ENCODE measurements at places on chromosomes 11 and 22.
A peak's percentile ranks its signal among the peaks of the same experiment; 100 is the strongest.

GRCh38 chr11:128667873-128668272, 26.0 kb upstream of the FLI1 start:
- DNase-seq: no peak

DNA sequence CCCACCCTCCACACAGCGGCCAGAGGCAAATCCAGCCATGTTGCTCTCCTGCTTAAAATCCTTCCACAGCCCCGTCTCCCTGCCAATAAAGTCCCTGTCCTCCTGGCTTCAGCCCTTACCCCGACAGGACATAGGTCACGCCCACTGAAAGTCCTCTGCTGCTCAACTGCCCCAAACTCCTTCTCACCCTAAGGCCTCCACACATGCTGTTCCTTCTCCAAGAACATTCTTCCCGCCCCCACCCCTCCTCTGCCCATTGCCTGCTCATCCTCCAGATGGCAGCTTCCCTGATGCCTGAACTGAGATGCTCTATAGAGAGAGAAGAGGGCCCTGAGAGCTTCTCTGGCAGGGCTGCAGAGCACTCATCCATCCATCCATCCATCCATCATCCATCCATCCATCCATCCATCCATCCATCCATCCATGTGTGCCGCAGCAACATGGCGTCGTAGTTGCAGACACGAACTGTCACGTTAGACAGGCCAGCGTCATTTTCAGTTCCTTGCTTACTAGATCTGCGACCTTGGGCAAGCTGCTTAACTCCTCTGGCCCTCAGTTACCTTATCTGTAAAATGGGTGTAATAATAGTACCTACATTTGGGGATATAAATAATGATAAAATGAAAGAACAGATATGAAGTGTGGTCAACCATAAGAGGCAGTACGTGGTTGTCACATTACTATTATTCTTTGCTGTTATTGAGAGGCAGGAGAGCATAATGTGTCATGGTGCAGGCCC, 9.4 kb downstream of the NPTXR start:
- no peak for DNase-seq

DNA sequence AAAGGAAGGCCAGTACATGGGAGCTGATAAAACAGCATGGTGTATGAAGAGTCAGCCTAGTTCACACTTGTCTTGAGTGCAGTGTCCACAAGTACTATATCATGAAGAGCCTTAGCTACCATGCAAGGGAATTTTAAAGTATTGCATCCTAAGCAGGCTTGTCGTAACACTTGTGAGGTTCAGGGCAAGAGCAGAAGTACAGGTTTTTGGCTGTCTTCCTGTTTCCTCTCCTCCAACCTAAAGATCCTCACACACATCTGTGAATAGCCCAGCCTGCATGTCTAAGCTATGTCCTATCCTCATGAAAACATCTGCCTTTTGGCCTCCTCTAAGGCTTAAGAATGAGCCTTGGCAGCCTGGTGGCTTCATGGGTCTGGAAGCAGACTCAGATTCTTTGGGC, 34.6 kb upstream of the TMEM123 start:
- no peak for DNase-seq

DNA sequence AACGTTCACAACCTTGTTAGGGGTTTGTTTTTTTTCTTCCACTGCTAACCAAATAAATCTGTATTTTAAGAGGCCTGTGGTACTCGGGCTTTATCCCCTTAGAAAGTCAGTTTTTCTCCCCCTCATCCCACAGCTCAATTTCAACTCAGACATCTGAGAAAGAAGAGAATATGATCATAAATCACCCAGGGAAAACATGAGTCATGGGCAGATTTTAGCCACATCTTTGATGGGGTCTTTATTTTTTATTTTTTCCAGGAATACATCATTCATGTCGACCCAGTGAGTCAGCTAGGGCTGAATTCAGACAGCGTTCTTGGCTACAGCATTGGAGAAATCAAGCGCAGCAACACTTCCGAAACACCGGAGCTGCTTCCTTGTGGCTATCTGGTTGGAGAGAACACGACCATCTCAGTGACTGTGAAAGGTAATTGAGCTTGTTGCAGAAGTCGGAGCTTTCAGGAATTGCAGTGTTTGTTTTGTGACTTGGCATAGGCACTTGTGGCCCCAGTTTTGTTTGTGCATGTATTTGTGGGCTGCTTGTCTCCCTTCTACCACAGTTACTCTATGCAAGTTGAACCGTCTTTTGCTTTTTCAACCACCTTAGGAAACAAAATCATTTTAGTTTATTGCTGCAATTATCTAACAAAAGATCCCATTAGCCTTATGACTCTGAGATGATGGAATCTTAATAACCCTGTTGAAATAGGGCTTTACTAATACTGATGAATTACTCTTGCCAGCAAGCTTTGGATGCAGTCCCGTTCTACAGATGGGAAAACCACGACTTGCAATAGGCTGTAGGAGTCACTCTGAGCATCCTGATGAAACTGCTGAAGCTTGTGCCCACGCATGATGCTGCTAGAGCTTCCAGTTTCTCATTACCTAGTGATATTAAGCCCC, 62.7 kb downstream of the DBX1 start:
- no peak for DNase-seq

DNA sequence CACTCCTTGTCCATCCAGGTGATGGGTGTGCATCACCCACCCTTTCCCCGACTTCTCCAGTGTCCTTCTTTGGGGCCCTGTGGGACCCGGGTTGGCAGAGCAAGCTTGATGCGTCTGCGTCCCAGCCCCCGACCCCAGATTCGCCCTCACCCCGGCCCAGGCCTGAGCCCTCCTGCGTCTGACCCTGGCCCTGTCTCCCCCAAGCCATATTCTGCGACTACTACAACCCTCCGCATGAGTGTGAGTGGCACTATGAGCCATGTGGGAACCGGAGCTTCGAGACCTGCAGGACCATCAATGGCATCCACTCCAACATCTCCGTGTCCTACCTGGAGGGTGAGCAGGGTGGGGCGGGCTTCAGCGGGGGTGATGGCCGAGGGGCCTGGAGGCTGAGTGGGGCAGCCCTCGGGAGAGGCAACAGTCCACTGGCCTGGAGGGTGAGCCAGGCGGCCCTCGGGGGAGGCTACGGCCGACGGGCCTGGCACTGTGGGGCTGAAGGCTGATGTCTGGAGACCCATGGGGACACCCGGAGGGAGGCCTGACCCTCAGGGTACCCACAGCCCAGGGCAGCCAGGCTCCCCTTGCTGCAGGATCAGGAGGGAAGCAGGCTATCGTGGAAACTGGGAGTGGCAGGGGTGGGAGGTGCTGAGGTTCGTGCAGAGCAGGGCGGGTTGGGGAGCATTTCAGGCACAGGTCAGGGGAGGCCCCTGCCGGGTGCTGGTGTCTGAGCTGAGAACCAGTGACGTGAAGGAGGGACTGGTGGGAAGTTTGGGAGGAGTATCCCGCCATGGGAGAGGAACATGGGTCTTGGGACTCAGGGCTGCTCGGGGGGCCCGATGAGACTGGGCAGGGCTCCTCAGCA, 15.3 kb downstream of the MUC2 start:
- no peak for DNase-seq

DNA sequence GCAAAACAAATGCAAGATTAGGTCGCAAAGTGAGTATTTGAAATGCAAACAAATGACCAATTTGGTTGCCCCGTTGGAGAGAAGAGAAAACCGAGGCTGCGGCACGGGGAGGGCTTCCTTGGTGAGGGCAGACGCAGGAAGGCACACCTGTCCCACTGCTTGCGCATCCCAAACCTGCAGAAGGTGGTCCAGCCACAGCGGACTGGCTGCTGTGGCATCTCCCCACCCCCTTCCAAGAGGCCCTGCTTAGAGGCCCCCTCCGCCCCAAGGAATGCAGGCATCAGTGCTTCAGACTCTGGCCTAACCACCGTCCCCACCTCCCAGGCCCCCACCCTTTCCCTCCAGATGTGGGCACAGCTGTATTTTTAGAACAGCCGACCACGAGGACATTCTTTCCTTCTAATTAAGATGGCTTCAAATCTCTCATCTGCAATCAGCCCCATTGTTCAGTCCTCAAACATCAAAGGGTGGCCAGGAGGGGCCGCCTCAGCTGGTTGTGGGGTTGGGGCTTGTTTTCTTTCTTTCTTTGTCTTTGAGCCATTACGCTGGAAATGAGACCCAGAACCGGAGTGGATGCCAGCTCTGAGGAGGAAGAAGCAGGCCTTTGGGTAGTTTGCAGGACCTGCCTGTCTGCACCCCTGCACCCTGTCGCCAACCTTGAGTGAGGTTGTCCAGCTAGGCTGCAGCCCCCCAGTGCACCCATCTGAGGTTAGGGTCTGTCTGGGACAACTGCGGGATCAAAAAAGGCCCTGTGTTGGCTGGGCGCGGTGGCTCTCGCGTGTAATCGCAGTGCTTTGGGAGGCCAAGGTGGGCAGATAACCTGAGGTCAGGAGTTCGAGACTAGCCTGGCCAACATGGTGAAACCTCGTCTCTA, 9.4 kb upstream of the DERL3 start:
- DNase-seq: no peak

- no peak for DNase-seq
Measured at GRCh38 chr11:102583141-102583873, 41.8 kb downstream of the MMP20 start.

GRCh38 chr11:2235588-2236326, 34.6 kb downstream of the ASCL2 start:
- DNase-seq: no peak

- DNase-seq: no peak
Measured at GRCh38 chr11:8196749-8197148, 27.9 kb upstream of the RIC3 start.

GRCh38 chr22:34070051-34070450, 149.8 kb upstream of the LARGE1 start:
- DNase-seq: no peak

DNA sequence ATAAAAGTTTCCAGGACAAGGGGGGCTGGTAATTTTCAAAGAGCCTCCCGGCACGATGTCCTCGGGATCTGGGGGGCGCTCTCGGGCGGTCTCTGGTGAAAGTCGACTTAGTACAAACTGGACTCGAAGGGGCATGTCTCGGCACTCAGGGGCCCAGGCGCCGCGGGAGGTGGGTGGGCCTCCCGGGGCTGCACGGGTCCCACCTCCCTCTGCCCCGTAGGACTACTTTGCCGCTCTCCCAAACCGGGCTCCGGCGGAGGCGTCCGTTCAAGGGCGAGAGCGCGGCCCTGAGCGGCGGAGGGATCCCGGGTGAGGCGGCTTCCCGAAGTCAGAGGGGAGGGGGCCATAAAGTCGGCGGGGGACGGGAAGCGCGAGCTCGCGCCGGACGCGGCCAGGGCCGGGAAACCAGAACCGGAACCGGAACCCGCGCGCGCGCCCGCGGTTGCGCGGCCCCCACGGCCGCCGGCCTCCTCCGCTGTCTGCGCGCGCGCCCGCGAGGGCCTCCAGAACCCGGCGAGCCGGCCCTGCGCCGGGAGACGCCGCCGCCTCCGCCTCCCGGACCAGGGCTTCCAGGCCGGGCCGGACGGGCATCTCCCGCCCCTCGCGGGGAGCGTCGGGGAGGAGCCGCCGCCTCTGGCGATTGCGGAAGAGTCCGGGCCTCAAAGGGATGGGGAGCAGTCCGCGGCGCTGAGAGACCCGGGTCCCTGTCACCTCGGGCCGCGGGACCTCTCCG, at the start of gene ARHGEF12:
ARHGEF12 (plus strand) TSS at position 506 of the 733 bp plus-strand sequence. CDS start 831 bp downstream, outside the sequence.
- peak; percentile 92 for DNase-seq

- DNase-seq: no peak
Measured at GRCh38 chr11:97361812-97362378, 972.1 kb downstream of the JRKL start.

DNA sequence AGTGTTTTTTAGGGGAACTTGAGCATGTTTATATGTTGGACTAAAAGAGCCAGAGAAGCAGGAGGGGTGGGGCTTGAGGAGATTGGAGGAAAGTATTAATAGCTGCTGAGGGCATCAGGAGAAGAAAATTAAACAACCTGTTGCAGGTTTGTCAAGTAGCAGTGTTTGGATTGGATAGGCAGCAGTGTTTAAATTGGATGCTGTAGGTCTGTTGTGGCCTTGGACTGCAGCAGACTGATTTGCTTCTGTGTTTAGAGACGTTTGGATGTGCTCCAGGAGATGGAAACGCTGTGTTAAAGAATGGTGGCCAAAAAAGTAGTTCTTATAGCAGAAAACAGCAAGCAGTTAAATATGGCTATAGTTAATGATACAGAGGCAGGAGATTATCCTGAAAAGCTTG, 5.7 kb downstream of the EIF3L start:
- no peak for DNase-seq

- DNase-seq: no peak
Measured at GRCh38 chr11:64810891-64811272, 531 bp upstream of the MEN1 start.

DNA sequence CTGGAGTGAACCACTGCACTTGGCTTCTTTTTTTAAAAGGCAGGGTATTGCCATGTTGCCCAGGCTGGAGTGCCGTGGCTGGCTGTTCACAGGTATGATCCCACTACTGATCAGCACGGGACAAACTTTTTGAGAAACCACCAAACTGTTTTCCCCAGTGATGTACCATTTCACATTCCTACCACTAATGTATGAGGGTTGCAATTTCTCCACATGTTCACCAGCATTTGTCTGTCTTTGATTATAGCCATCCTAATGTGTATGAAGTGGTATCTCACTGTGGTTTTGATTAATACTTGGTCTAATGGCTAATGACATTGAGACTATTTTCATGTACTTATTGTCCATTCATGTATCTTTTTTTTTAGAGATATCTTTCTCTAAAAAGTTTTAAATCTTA, 41.5 kb upstream of the EP300 start:
- no peak for DNase-seq

GRCh38 chr11:106770489-106771085, 247.7 kb downstream of the GUCY1A2 start:
- no peak for DNase-seq
